ENCODE measurements at places on chromosomes 5 and 9. TPM values are rescaled to one million over a fixed set of nuclear protein-coding genes. Genes with fewer than 3 reads are reported as not detected.

GRCh38 chr9:127980060-127980705 lies 606 bp downstream of the EEIG1 start:
- H3K36me3 ChIP-seq = peaks cover 49% of the 10 kb centered on the region
- H3K27me3 ChIP-seq = no peaks in the 10 kb centered on the region
- peak overlapping the region; percentile 90 for H3K27ac ChIP-seq
- H3K4me1 ChIP-seq = peaks cover 47% of the 10 kb centered on the region

GRCh38 chr9:115524453-115525059 lies 406.6 kb upstream of the TNC start:
- no peak overlapping the region for H3K27ac ChIP-seq
- H3K4me3 ChIP-seq = no peak overlapping the region
- no peaks in the 10 kb centered on the region for H3K36me3 ChIP-seq

DNA sequence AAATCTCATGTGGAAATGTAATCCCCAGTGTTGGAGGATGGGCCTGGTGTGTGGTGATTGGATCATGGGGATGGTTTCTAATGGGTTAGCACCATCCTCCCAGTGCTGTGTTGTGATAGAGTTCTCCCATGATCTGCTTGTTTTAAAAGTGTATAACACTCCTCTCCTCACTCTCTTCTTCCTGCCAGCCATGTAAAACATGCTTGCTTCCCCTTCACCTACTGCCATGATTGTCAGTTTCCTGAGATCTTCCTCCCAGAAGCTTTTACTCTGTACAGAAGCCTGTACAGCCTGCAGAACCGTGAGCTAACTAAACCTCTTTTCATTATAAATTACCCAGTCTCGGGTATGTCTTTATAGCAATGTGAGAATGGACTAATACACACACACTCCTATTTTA lies 499.1 kb downstream of the RASEF start:
- no peak overlapping the region for H3K27ac ChIP-seq
- H3K27me3 ChIP-seq = no peaks in the 10 kb centered on the region
- no peaks in the 10 kb centered on the region for H3K4me1 ChIP-seq
- no peaks in the 10 kb centered on the region for H3K36me3 ChIP-seq
- DNase-seq = no peak

DNA sequence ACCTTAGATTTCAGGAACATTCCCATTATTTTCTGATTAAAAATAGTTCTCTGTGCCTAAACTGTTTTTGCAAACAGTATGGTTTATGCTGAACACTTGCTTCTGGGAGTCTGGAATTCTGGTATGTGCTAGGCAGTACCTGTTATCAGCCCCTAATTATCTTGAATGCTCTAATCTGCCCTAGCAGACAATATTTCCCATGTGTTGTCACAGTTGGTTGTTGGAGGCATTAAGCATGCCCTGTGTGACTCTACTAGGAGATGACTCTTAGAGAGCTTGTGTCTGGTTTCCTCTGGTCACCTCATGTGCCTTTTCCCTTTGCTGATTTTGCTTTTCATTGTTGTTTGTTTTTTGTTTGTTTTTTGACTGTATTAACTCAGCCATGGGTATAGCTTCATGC lies 36.6 kb downstream of the UHRF2 start:
- no peaks in the 10 kb centered on the region for H3K27me3 ChIP-seq
- no peak overlapping the region for H3K27ac ChIP-seq
- H3K4me1 ChIP-seq = peaks cover 26% of the 10 kb centered on the region
- peaks cover 33% of the 10 kb centered on the region for H3K36me3 ChIP-seq
- H3K4me3 ChIP-seq = no peak overlapping the region

GRCh38 chr5:25489834-25490538 lies 845.2 kb upstream of the CDH10 start:
- H3K4me1 ChIP-seq = no peaks in the 10 kb centered on the region
- no peak overlapping the region for H3K27ac ChIP-seq
- H3K4me3 ChIP-seq = no peak overlapping the region
- no peaks in the 10 kb centered on the region for H3K27me3 ChIP-seq
- no peak for DNase-seq

- no peaks in the 10 kb centered on the region for H3K4me1 ChIP-seq
- H3K27ac ChIP-seq = no peak overlapping the region
- H3K36me3 ChIP-seq = no peaks in the 10 kb centered on the region
- DNase-seq = no peak
- no peak overlapping the region for H3K4me3 ChIP-seq
These were observed 462.0 kb downstream of the HTR1A start for GRCh38 chr5:63500242-63500641.

The GHR gene
- total RNA-seq = not detected

The SMIM32 gene
- total RNA-seq = not detected

The DIRAS2 gene
- total RNA-seq = not detected

The NUTM2F gene
- total RNA-seq = not detected

Measured in activated CD4-positive, alpha-beta T cell treated with anti-CD3 and anti-CD28 coated beads, Interleukin-2, amount 10 ng/mL, durations not matched to agents 7 days and 5 days (primary cell).